ENCODE measurements at places on chromosomes 2 and 18.
A peak's percentile ranks its signal among the peaks of the same experiment; 100 is the strongest.

DNA sequence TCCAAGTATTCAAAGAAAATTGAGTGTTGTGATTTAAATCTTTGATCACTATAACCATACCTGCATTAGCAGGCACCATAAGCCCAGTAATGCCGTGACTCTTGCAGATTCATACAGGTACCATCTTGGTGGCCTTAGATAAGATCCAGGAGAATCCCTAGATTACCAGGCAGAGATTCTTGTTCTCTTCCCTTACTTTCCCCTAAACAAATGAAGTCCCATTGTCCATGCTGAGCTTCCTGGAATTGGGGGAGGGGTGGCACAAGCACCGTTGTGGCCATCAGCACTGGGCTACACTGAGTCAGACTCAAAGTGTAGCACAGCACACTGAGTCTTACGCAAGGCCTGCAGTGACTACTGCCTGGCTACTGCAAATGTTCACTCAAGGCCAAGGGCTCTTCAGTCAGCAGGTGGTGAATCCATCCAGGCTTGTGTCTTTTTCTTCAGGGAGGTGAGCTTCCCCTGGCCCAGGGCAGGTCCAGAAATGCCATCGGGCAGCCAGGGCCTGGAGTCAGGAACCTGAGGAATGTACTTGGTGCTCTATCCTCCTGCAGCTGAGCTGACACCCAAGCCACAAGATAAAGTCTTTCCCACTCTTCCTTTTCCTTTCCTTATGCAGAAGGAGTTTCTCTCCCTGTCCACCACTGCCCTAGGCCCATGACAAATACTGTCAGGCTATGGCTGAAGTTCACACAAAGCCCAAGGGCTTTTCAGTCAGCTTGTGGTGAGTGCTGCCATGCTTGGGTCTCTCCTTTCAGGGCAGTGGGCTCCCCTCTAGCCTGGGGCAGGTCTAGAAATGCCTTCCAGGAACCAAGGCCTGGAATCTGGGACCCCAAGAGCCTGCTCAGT lies 52.6 kb downstream of the CD28 start:
- peaks cover 29% of the 10 kb centered on the region for H3K4me1 ChIP-seq
- no peaks in the 10 kb centered on the region for H3K36me3 ChIP-seq
- peak overlapping the region; percentile 16 for H3K4me3 ChIP-seq
- no peaks in the 10 kb centered on the region for H3K27me3 ChIP-seq

GRCh38 chr2:225122583-225123486 lies 80.6 kb upstream of the DOCK10 start:
- H3K36me3 ChIP-seq, result no peaks in the 10 kb centered on the region
- DNase-seq, result peak; percentile 45
- H3K27me3 ChIP-seq, result no peaks in the 10 kb centered on the region
- H3K4me3 ChIP-seq, result no peak overlapping the region
- H3K4me1 ChIP-seq, result peaks cover 12% of the 10 kb centered on the region

DNA sequence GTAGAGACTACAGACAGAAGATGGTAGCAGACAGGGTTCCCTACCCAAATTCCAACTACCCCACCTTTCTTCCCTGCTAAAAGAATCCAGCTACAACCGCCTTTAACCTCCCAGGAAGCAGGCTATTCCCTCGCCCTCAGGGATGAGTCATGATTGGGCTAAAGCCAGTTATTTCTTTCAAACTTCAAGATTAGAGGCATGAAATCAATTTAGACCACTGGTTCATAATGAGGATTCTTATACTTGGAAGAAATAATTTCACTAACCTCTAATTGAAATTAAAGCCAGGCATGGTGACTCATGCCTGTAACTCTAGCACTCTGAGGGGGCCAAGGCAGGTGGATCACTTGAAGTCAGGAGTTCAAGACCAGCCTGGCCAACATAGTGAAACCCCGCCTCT lies 20.0 kb downstream of the TRIP12 start:
- peak; percentile 90 for DNase-seq
- peaks cover 22% of the 10 kb centered on the region for H3K4me1 ChIP-seq
- peaks cover 32% of the 10 kb centered on the region for H3K36me3 ChIP-seq
- H3K27me3 ChIP-seq, result no peaks in the 10 kb centered on the region
- peak overlapping the region; percentile 68 for H3K27ac ChIP-seq

- no peak for DNase-seq
- H3K27ac ChIP-seq, result no peak overlapping the region
- H3K4me3 ChIP-seq, result no peak overlapping the region
- no peaks in the 10 kb centered on the region for H3K36me3 ChIP-seq
- no peaks in the 10 kb centered on the region for H3K27me3 ChIP-seq
Measured at GRCh38 chr2:227627769-227628168, 10.5 kb downstream of the SCYGR4 start.

GRCh38 chr2:128273469-128274081 lies 45.1 kb downstream of the HS6ST1 start:
- DNase-seq, result no peak
- no peaks in the 10 kb centered on the region for H3K27me3 ChIP-seq
- H3K27ac ChIP-seq, result no peak overlapping the region
- H3K4me3 ChIP-seq, result no peak overlapping the region

DNA sequence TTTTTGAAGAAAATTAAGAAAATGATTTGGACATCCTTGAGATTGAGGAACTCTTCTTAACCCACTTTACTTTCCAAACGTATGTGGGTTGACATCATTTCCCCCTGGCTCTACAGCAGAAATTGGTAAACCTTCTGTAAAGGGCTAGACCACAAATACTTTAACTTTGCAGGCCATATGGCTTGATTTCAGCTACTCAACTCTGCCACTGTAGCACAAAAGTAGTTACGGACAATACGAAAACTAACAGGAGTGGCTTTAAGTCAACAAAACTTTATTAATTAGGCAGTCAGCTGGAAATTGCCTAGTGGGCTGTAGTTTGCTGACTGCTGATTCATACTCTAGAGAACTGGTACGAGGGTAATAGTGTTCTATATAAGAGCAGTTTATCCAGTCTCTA lies 83.2 kb upstream of the DTNB start:
- H3K27ac ChIP-seq, result no peak overlapping the region
- H3K4me1 ChIP-seq, result no peaks in the 10 kb centered on the region
- no peaks in the 10 kb centered on the region for H3K27me3 ChIP-seq
- no peak overlapping the region for H3K4me3 ChIP-seq
- no peak for DNase-seq
- peaks cover 61% of the 10 kb centered on the region for H3K36me3 ChIP-seq

GRCh38 chr2:217279556-217279955 lies 419.7 kb upstream of the TNP1 start:
- peak; percentile 27 for DNase-seq
- no peaks in the 10 kb centered on the region for H3K27me3 ChIP-seq
- no peak overlapping the region for H3K4me3 ChIP-seq
- H3K4me1 ChIP-seq, result peaks cover 14% of the 10 kb centered on the region
- H3K27ac ChIP-seq, result no peak overlapping the region

DNA sequence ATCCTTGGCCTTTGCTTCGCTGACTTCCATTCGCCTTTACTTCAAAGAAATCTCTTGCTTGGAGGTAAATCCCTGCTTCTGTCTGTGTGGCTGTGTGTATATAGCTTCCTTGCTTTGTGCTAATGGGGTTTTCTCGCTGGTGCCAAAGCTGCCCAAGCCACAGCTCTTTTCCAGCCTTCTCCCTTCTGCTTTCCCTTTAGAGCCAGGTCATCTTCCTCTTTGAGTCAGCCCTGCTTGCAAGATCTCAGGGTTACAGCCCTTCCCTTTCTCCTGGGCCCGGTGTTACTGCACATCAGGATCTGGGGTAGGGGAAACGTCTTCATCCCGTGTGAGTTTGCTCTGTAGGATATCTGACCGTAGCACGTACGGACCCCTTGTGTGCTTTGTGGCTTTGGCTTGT lies 19.1 kb downstream of the EIF4E2 start:
- H3K27me3 ChIP-seq, result no peaks in the 10 kb centered on the region
- peaks cover 68% of the 10 kb centered on the region for H3K36me3 ChIP-seq
- H3K4me3 ChIP-seq, result no peak overlapping the region
- DNase-seq, result no peak
- no peak overlapping the region for H3K27ac ChIP-seq

DNA sequence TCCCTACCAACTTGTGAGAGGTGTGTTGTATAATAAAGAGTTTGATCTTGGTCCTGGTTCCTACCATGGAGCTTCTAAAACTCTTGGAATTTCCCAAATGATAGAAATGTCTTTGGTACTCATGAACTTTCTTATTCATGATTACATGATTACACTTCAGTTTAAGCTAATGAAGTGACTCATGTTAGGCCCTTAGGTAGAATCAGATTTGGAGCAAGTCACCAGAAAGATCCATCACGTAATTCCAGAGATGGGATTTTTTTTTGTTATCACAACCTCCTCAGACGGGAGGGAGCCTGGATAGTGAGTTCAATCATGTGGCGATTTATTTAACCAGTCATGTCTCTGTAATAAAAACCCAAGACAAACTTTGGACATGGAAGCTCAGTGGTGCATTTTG lies 1287.6 kb upstream of the ZEB2 start:
- no peak overlapping the region for H3K4me3 ChIP-seq
- DNase-seq, result no peak
- H3K27ac ChIP-seq, result no peak overlapping the region
- peaks cover 13% of the 10 kb centered on the region for H3K4me1 ChIP-seq
- no peaks in the 10 kb centered on the region for H3K27me3 ChIP-seq

DNA sequence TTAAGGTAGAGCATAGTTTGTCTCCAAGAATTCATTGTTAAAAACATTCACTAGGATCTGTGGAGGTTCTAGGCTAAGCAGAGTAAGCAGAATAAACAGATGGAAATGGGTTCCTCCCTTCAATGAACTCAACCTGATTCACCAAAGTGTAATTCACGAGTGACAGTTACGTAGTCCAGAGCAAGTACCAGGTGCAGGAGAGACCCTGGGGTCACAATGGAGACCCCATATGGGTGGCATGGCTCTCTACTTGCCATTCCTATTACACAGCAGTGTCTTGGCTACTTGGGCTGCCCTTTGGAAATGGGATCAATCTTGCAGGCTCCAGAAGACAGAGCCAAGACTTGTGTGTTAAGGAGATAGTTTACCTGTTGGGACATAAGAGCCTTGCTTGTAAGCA lies 7.1 kb downstream of the MYCN start:
- no peaks in the 10 kb centered on the region for H3K36me3 ChIP-seq
- H3K27ac ChIP-seq, result no peak overlapping the region
- no peaks in the 10 kb centered on the region for H3K4me1 ChIP-seq

GRCh38 chr2:41743324-41743723 lies 304.5 kb upstream of the PKDCC start:
- no peak overlapping the region for H3K4me3 ChIP-seq
- H3K36me3 ChIP-seq, result no peaks in the 10 kb centered on the region
- no peaks in the 10 kb centered on the region for H3K27me3 ChIP-seq
- H3K4me1 ChIP-seq, result no peaks in the 10 kb centered on the region

- peaks cover 67% of the 10 kb centered on the region for H3K27me3 ChIP-seq
- H3K4me3 ChIP-seq, result no peak overlapping the region
- no peaks in the 10 kb centered on the region for H3K4me1 ChIP-seq
- no peak for DNase-seq
- no peak overlapping the region for H3K27ac ChIP-seq
- H3K36me3 ChIP-seq, result no peaks in the 10 kb centered on the region
Measured at GRCh38 chr2:239780236-239780994, 244.7 kb downstream of the NDUFA10 start.

DNA sequence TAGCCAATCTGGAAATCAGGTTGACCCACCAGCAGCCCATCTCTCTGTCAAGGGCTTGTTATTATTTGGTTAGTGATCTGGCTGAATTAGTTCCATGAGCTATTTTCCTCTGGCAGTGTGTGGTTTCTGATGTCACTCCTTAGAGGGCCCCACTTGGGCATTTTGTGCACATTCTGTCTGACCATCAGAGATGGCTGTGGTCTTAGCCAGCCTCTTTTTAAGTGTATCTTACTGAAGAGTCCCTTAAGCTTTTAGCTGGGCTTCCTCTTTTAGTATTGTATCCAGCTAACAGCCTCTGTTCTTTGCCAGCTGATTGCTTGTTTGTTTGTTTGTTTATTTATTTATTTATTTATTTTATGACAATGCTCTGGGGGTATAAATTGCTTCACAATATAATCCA lies 951.1 kb upstream of the CNTNAP5 start:
- no peak overlapping the region for H3K4me3 ChIP-seq
- DNase-seq, result no peak
- H3K27me3 ChIP-seq, result no peaks in the 10 kb centered on the region
- no peaks in the 10 kb centered on the region for H3K36me3 ChIP-seq

DNA sequence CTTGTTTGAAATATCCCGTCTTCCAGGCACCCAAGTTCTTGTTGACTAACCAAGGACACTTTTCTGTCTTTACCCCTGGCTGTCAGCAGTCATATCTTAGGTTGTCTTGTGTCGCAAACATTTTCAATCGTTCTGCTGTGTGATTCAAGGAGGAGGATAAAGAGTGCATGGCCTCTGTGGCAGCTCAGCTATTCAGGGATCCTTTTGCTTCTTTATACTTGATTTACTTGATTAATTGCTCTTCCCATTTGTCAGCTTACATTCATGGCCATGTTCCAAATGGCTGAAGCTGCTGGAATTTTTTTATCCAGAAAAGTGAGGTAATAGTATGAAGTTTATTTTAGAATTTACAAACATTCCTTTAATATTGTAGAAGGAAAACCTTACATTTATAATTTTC lies 97.3 kb upstream of the FZD5 start:
- no peak for DNase-seq
- no peak overlapping the region for H3K4me3 ChIP-seq
- H3K27me3 ChIP-seq, result no peaks in the 10 kb centered on the region
- H3K36me3 ChIP-seq, result no peaks in the 10 kb centered on the region
- peaks cover 8% of the 10 kb centered on the region for H3K4me1 ChIP-seq
- no peak overlapping the region for H3K27ac ChIP-seq

GRCh38 chr2:191115391-191115790 lies 35.4 kb downstream of the STAT4 start:
- no peak overlapping the region for H3K4me3 ChIP-seq
- DNase-seq, result no peak
- H3K4me1 ChIP-seq, result no peaks in the 10 kb centered on the region
- H3K27me3 ChIP-seq, result no peaks in the 10 kb centered on the region
- no peaks in the 10 kb centered on the region for H3K36me3 ChIP-seq

- no peak overlapping the region for H3K4me3 ChIP-seq
- DNase-seq, result no peak
- peaks cover 27% of the 10 kb centered on the region for H3K27me3 ChIP-seq
- H3K27ac ChIP-seq, result no peak overlapping the region
Measured at GRCh38 chr2:162734866-162735265, 103.7 kb downstream of the KCNH7 start.

DNA sequence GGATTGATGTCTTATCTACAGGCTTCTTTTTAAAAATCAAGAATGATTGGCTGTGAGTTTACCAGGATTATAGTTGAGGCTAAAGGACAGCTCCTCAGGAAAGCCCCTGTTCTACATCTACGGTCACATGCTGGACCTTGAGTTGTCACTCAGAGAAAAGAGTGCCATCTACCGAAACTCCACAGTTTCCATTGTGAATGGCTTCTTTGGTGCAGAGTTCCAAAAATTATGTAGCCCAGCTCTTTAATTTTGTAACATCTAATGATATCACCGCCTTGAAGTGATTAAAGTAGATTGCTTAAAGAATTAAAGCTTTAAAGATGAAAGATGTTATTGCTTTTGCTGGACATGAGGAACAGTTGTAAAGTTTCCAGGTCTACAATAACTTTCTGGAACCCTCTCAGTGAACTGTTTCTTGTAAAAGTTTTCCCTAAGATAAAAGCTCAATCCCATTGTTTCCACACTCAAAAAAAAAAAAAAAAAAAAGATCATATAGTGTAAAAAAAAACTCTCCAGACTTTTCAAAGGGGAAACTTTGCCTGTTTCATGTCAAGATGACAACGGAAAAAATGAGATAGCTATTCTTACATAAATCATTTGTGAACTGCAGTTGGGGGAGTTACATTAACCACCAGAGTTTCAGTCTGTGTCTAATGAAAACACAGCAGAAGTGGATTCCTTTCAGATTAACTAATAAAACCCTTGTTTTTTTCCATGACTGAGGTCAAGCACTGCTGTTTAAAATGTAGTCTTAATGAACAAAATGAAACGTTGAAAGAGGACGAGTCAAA lies 4.3 kb downstream of the COL3A1 start:
- no peak for DNase-seq
- no peak overlapping the region for H3K4me3 ChIP-seq
- no peaks in the 10 kb centered on the region for H3K36me3 ChIP-seq
- no peak overlapping the region for H3K27ac ChIP-seq
- H3K4me1 ChIP-seq, result no peaks in the 10 kb centered on the region

All from MCF 10A (cell line).